ENCODE measurements at places on chromosomes 2 and 18. TPM values are rescaled to one million over a fixed set of nuclear protein-coding genes. Genes with fewer than 3 reads are reported as not detected.

- no peak for DNase-seq
Measured at GRCh38 chr2:168716839-168717238, 85.6 kb upstream of the NOSTRIN start.

GRCh38 chr2:10048501-10049171 lies 5.3 kb downstream of the KLF11 start:
- no peak for DNase-seq

- DNase-seq: no peak
Measured at GRCh38 chr18:10877987-10878386, 271.4 kb downstream of the PIEZO2 start.

OTX1 gene
- total RNA-seq: not detected

FIGLA gene
- not detected for total RNA-seq

ANKRD53 gene
- 2.5 TPM for total RNA-seq

C2orf15 gene
- 2.6 TPM for total RNA-seq

HSBP1L1 gene
- 11.7 TPM for total RNA-seq

DNA sequence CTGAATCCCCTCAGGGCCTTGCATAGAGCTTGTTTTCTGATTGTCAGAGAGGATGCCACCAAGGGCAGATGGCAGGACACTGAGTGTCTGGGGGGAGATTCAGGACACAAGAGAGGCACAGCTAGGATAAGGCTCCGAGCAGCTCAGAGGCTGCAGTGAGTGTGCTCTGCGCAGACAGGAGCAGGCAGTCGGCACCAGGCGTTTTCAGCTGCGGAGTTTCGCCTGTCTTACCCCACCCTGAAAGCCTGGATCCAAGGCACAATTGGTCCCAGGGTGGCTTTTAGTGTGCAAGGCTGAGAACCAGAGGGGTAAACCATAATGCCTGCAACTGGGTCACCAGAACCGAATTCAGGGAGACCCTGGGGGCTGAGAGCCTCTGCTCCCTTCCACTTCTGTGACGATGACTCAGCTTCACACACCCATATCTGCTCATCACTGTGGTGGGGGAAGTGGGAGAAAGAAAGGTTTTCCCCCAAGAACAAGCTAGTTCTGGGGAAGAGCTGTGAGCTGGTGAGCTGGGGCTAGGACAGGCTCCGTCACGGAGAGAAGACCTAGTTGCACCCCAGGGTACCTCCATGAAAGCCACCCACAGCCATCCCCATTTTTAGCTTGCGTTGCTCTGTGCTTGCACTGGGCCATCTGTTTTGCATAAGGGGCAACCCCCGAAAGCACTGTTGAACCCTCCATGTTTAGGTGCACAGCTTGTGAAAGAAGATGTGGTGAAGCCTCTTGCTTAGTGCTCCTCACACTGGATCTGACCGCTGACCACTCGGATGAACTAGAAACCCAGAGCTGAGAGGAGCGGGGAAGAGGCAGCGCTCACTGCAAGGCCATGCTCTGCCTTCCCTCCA lies 173.7 kb downstream of the CELF4 start:
- DNase-seq: no peak

GRCh38 chr2:107001964-107002696 lies 116.2 kb upstream of the ST6GAL2 start:
- no peak for DNase-seq
